HS-27A (cell line): ENCODE measurements at places on chromosomes 16 and 17.

DNA sequence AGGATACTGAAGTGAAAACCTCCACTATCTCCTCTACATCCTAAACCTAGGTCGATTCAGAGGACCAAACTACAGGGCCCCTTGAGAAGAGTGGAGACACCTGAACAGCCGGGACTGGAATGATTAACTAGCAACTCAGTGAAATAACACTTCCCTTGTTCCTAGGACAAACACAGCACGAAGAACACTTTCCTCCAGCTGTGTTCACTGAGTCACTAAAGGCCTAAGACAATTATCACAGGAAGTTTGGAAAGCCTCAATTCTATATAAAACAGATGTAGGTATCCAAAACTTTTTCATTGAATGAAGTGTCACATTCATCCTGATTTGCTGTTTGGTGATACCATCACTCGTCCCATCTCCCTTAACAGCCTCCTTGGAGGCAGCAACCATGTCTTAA, 15.5 kb upstream of the CUEDC1 start:
- DNase-seq: no peak

GRCh38 chr16:30166202-30166902, 17.1 kb upstream of the CORO1A start:
- no peak for DNase-seq

GRCh38 chr16:84500531-84500930, 3.9 kb downstream of the MEAK7 start:
- no peak for DNase-seq

DNA sequence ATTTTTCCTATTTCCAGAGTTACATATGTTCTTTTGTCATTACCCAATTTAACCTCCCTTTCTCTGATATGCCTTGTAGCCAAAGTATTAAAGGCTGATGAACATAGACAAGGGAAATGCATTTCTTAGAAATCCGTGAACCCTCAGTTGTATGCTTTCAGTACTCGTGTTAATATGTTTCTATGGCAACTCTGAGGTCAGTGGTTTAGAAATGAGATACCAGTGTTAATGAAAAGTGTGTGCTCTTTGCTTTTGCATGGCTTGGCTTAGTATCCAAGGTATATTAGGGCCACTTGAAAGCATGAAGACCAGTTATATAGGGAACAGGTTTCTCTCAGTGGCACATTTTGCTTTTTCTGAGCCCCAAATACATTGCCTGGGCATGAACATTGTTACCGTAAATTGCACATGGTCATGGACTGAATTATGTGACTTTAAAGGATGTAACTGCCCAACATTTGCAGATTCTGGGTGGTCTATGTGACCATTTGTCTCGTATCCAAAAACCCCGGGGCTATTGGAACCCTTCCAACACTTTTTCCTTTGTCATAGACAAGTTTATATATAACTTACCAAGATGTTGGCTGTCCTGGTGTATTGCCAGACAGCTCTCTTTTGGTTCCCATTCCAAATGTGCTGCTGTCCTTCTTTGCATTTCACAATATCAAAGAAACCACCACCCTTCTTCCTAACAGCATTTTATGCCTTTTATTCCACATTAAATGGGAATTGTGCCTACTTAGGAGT, 17.5 kb downstream of the ABHD15 start:
- no peak for DNase-seq

DNA sequence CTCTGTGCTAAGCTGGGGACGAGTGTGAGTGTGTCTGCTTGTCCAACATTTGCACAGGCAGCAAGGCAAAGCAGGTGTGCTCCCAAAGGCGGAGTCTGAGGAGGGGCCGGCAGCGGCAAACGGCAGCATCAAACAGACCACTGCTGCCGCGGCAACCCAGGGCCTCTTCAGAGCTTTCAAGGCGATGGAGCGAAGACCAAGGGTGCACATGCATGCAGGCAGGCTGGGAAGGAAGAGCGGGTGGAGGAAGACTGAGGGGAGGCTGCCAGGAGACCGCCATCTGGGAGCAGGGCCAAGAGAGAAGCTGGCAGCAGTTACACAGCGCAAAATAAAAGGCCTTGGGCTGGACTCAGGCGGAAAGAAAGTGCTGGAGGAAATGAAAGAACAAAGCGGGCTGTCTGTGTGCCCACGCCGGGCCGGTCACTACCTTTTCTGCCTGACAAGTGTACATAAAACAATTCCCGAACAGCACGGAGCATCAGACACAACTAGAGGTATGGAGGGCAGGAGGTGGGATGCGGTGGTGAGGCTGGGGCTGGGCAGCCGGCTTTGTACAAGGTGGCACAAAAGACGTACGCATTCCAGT, 8.5 kb downstream of the TIMM22 start:
- no peak for DNase-seq

GRCh38 chr16:3170440-3171180, 17.4 kb upstream of the OR1F1 start:
- DNase-seq: no peak

- no peak for DNase-seq
These were observed 879 bp downstream of the SOCS1 start for GRCh38 chr16:11254913-11255736.

GRCh38 chr16:73883126-73883525, 413.5 kb upstream of the PSMD7 start:
- DNase-seq: no peak

- no peak for DNase-seq
These were observed 27.8 kb upstream of the TAC4 start for GRCh38 chr17:49875685-49876084.

DNA sequence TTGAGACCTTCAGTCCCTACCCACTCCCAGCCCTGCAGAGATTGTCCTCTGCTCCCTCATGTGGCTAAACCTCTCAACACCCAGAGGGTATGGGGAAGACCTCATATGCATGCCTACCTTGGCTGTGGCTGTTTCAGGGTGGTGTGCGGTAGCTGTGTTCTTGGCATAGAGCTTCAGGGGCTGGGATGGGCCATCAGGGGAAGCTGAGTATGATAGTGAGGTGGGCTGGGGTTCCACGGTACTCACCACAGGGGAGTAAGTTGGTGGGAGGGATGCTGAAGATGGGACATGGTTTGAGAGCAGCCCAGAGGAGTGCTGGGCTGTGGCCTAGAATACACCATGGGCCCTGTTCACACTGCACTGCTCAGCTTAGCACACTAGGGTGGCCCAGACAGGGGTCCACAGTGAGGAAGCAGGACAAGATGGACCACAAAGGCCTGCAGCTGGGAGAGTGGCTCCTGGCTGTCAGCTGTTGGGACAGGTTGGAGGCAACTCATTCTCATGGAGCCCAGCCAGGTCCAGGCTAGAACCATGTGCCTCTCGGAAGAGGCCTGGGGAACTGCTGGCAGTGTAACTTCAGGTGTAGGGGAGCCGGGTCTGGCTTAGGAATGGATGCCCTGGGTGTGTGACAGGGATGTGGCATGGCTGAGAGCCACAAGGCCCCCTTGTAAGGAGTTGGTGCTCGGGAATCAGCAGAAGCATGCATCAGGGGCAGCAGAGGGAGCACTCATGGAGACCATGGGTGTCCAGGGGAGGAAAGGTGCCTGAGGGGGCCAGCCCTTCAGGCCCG, 3.1 kb downstream of the MFAP4 start:
- no peak for DNase-seq

GRCh38 chr17:49832840-49833599, 14.8 kb downstream of the TAC4 start:
- DNase-seq: no peak

- no peak for DNase-seq
These were observed 11.1 kb downstream of the RAB40B start for GRCh38 chr17:82687375-82687861.

DNA sequence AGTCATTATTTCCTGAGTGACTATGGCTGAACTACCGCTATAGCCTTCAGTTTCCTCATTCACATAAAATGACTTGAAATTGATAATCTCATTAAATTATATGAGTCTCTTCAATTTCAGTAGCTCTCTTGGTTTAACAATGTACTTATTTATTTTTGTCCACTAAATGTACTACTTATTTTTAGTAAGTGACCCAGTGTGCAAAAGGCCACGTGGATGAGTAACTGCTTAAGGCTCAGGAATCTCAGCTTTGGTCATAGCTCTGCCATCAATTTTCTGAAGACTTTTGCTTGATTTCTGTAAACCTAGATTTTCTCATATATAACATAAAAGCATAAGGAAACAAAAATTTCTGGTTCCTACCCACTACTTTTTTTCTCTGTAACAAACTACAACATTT, 1132.9 kb upstream of the CDH8 start:
- DNase-seq: no peak

- DNase-seq: no peak
These were observed 66.4 kb downstream of the CYB5B start for GRCh38 chr16:69490707-69491324.

GRCh38 chr17:40113907-40114245, 7.9 kb upstream of the MSL1 start:
- DNase-seq: no peak

- DNase-seq: no peak
These were observed 32.5 kb downstream of the PPM1E start for GRCh38 chr17:58788199-58788598.

GRCh38 chr16:68093816-68094613, 8.8 kb downstream of the NFATC3 start:
- no peak for DNase-seq

- DNase-seq: no peak
These were observed at the start of gene SGSM2 for GRCh38 chr17:2336852-2337543. SGSM2 (plus strand) TSS chr17:2337501; CDS start chr17:2337689, 188 bp downstream.

GRCh38 chr17:67116045-67116575, 71.8 kb downstream of the CACNG1 start:
- DNase-seq: no peak

GRCh38 chr17:40425741-40426140, 8.0 kb upstream of the TOP2A start:
- no peak for DNase-seq

DNA sequence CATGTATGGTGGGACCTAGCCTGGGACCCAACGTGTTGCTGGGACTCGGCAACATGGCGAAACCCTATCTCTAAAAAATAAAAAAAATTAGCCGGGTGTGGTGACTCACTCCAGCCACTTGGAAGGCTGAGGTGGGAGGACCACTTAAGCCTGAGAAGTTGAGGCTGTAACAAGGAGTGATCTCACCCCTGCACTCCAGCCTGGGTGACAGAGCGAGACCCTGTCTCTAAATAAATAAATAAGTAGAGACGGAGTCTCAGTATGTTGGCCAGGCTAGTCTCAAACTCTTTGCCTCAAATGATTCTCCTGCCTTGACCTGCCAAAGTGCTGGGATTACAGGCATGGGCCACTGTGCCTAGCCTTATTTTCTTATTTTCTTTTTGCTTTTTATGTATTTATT, 10.1 kb upstream of the CNP start:
- no peak for DNase-seq

DNA sequence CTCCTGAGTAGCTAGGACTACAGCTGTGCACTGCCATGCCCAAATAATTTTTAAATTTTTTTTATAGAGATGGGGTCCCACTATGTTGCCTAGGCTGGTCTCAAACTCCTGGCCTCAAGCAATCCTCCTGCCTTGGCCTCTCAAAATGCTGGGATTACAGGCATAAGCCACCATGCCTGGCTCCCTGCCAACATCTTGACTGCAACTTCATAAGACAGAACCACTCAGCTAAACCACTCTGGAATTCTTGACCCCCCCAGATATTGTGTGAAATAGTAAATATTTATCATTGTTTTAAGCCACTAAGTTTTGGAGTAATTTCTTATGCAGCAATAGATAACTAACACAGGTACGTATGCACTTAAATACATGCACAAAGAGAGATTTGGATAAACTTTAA, 26.0 kb downstream of the DYNLL2 start:
- no peak for DNase-seq

DNA sequence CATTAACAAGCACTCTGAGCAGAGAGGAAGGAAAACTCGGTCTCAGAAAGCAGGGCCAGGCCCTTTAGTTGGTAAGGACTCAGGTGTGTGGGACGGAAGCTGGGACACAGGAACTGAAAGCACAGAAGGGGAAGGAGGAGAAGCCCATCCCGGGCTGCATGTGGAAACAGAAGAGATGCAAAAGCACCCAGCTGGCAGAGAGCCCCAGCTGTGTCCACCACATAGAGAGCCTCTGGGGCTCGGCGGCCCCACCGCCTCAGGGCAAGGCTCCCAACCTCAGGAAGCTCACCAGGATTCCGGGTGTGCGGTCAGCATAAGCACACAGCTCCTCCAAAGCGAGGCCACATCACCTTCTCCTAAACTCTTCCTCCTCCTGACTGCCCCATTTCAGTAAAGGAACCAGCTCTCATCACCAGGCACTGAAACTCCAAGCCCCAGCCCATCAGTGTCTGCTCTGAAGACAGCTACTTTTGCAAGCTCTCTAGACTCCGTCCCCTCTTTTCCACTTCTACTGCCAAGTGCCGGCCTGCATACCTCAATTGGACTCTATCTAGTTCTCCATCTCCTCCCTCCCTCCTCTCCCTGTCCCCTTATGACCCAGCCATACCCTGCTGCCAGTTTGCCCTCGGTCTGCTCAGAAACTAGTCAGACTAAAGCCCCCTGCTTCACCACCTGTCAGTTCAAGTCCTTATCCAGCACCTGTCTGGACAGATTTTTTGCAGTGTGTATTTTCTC, 6.0 kb downstream of the ST3GAL2 start:
- no peak for DNase-seq

- DNase-seq: no peak
These were observed 2.9 kb upstream of the ABCA10 start for GRCh38 chr17:69231521-69231920.

GRCh38 chr17:2438823-2439222, 38.0 kb upstream of the MNT start:
- DNase-seq: no peak

DNA sequence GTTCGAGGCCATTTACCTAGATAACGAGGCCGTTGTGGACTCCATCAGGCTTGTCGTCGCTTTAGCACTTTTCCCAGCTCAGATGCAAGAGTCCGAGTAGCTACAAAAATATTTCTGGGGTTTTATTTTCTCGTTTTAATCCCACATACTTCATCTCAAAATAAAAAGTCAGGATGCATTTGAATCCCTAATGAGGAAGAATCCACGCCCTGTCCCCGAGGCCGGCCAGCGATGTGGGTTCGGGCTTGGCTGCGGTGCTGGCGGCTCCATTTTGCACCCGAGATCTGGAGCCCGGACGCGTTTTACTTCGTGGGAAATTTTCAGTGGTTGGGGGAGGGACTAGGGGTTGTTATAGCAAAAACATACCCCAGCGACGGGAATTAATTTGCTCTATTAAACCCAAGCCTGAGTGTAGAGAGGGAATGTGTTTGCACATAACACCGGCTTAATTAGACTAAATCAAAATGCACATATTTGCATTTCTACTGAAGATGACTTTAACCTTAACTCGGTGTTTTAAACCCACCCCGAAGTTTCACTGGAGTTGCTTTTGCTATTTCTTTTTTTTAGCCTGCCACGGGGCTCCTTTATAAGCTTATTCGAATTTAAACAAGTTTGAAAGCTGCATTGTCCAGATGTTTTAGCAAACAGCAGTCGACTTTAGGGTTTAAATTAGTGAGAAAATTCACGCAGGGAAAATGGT, 4.8 kb downstream of the IRX5 start:
- DNase-seq: no peak
